ENCODE measurements at places on chromosomes 11 and 22.

DNA sequence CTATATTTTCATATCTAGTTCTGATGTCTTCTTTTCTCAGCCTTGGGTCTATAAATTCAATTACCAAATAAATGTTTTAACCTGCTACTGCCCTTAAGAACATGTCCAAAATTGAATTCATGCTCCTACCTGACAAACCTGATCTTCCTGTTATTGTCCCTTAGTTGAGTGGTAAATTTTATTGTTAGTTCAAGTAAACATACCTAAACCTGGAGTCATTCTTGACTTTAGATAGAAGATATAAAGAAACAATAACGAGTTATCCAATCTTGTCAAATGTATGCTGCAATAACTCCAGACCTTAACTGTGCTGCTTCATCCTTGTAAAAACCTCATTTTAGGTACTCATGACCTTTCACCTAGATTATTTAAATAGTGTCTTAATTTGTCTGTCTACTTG is 34.6 kb upstream of the SC5D start:
- DNase-seq, result no peak

DNA sequence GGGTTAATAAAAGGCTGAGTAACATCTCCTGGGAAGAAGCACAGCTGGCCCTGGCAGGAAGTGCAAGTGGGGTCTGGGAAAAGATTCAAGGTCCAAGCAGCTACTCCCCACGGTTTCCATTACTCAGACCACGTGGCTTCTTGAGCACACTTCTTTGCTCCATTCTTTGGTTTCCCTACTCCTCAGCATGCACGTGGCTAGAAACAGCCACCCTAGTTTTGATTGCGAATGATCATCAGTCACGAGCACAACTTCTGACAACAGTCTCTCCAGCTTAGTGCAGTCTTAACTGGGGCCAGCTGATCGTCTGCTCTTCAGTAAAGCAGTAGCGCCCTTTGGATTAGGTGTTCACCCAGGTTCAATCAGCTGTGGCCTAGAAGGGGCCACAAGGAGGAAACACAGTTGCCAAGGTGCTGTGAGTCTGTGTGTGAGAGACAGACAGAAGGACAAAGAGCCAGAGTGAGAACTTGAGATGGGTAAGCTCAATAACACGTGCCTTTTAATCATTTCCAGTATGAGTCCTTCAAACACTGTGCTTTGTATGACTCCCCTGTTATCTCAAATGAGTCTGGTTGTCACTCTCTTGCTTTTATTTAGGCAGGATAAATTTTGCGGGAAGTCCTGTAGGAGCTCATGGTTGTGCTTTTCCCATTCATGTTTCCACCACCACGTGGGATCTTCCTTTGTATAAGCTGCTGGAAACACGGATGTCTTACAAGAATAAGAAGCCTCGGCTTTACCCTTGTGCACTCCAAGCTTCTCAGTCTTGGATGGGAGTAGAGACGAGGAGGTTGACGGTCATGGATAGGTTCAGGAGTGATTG is 901 bp upstream of the PARVA start:
- DNase-seq, result peak; percentile 82

- no peak for DNase-seq
These were observed 1.2 kb downstream of the USP2 start for GRCh38 chr11:119380160-119380826.

- no peak for DNase-seq
These were observed 54.4 kb downstream of the SVIP start for GRCh38 chr11:22775248-22775647.

DNA sequence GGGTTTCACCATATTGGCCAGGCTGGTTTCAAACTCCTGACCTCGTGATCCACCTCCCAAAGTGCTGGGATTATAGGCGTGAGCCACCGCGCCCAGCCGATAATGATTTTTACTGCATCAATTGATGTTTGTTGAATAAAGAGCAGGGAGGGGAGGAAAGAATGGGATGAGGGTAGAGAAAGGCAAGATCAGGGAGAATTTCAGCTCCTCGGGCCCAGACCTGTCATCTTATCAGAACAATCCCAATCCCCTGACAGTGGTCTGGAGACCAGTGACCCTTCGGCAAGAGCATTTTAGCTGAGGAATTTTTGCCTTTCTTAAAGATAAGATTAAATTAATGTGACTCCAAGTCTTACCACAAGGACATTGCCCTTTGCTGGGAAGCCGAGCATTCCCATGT is 15.0 kb upstream of the ANO1 start:
- DNase-seq, result no peak

DNA sequence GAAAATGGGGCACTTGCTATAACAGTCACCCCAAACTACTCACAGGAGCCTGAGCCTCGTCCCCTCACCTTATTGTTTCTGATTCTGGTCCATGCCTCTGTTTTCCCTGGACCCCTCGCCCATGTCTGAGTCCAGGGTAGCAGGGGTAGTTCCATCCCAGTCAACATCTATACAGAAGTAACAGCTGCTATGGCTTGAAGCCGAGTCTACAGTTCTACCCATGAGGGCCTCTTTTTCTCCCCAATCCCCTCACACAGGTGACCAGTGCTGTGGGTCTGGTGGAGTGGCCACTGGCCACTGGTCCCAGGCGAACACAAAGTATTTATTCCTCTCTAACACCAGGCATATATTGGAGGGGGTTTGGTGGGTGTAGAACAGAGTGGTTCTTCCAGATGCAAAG is 116.4 kb downstream of the ZNF280B start:
- DNase-seq, result no peak

DNA sequence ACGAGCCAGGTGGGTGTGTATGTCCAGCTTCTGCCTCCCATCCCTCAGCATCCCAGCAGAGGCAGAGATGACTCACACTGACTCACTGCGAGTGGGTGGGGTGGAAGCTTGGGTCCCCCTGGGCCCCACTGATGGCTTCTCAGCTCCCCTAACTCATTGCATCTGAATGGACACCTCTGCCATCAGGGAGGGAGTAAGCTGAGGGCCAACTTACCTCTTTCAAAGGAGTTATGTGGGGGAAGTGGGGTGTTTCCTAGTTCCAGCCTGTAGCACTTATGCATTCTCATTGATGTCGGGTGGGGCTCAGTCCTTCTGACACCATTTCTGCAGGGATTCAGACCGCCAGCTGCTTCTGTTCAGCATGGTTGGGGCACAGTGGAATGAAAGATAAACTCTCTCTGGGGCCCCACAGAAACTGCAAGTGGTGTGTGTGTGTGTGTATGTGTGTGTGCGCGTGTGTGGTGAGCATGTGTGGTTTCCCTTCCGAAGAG is 1425.8 kb downstream of the TBC1D22A start:
- peak; percentile 62 for DNase-seq

DNA sequence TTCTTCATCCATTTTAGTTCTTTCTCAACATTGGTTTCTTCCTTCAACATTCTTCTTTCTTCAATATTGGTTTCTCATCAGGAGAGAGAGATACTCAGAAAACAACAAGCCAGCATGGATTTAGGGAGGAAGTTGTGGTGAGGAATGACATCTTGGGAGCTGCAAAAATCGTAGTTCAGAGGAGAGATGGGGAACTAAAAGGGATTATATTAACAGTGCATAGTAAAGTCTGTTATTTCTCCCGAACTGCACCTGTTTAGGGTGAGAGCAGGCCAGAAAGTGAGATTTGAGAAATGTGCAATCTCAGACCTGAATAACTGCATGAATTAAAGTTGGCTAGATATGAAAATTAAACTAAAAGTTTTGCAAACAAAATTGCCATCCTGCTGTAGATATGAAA is 94.5 kb downstream of the CASP12 start:
- DNase-seq, result no peak

DNA sequence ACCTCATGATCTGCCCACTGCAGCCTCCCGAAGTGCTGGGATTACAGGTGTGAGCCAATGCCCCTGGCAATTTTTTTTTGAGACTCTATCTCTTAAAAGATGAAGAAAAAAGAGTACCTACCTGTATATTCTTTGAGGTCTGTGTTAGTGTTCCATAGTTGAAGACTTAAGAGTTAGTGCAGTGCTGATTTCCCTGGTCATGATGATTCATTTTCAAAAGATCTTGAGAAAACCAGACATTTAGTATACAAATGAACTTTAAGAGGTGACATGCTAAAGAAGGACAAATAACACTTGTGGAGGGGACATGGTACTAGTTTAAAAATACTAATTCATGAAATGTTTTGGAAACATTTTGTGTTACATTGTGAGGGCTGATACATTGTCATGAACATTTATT is 17.7 kb downstream of the CBL start:
- peak; percentile 27 for DNase-seq

- DNase-seq, result no peak
These were observed 863.6 kb downstream of the FAM181B start for GRCh38 chr11:81870066-81870412.

GRCh38 chr11:21390430-21390829 is 721.0 kb downstream of the NELL1 start:
- no peak for DNase-seq

GRCh38 chr11:115739146-115739545 is 234.9 kb upstream of the CADM1 start:
- DNase-seq, result no peak

GRCh38 chr11:118054712-118055640 is 21.9 kb upstream of the TMPRSS4 start:
- DNase-seq, result peak; percentile 3
